ENCODE measurements at places on chromosomes 7 and 10.
A peak's percentile ranks its signal among the peaks of the same experiment; 100 is the strongest.

- DNase-seq, result no peak
Observed at GRCh38 chr10:14800397-14800796, 25.7 kb upstream of the FAM107B start.

DNA sequence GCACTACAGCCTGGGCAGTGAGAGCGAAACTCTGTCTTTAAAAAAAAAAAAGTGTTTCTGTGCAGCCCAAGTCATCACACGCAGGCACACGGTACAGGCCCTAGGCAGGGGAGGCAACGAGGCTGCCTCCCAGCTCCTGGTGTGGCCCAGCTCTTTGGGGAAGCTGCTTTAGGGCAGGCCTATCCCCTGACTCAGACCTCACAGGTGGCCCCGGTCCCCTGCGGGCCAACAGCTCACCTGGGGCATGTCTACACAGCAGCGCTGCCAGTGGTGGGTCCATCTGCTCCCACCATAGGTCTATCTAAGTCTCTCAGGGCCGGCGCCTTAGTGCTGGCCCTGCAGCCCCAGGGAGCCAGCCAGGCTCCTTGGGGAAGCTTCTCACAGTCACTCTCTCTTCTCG is 31.4 kb downstream of the ZAN start:
- DNase-seq, result no peak

DNA sequence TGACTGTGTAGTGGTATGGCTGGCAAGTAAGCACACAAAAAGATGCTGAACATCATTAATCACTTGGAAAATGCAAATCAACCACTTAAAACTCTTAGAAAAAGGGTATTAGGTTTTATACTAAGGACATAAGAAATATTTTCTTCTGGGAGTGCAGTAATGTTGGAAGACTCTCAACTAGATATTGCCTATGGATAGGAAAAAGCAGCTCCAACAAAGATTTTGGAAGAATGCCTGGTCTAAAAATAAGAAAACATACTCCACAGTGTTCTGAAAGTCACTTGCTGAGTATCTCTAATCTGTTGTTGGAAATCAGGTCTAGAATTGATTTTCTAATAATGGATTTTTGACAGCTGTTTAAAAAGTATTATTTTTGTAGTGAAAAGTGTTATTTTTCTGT is 50.8 kb upstream of the PHYHIPL start:
- DNase-seq, result no peak

DNA sequence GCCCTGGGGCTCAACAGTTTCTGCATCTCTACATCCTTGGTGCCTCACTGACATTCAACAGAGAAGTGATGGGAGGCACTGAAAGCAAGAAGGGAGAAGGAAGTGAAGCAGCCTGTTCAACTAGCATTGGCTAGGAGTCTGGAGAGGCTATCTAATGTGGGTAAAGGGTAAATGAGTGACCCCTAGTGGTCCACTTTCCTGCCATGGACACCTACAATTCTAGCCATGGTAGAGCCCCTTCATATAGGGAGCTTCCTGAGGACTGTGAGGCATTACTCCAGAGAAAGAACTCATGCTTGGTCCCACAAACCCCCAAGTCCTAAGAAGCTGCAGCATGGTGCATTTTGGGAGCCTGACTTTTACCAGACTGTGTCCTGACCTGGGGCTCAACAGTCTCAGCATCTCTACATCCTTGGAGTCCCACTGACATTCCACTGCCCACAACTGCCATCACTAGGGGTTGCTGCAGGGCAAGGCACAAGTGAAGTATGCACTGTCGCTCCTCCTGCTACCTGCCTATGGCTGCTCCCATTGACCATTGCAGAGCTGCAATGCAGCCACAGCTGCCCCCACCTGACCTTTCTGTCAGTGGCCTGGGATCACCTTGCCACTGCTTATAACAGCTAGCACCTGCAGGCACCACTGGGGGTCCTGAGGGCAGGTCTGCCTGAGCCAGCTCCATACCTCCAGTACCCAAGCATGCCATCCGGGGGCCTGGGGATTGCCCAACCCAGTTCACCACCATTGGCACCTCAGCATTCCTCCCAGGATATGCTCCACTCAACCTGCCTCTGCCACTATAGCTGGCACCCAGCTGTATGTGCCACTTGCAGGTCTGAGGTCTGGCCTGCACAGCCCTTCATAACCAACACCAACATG is 44.1 kb upstream of the CDK6 start:
- peak; percentile 13 for DNase-seq

GRCh38 chr7:70384891-70385290 is 747.1 kb upstream of the GALNT17 start:
- no peak for DNase-seq

DNA sequence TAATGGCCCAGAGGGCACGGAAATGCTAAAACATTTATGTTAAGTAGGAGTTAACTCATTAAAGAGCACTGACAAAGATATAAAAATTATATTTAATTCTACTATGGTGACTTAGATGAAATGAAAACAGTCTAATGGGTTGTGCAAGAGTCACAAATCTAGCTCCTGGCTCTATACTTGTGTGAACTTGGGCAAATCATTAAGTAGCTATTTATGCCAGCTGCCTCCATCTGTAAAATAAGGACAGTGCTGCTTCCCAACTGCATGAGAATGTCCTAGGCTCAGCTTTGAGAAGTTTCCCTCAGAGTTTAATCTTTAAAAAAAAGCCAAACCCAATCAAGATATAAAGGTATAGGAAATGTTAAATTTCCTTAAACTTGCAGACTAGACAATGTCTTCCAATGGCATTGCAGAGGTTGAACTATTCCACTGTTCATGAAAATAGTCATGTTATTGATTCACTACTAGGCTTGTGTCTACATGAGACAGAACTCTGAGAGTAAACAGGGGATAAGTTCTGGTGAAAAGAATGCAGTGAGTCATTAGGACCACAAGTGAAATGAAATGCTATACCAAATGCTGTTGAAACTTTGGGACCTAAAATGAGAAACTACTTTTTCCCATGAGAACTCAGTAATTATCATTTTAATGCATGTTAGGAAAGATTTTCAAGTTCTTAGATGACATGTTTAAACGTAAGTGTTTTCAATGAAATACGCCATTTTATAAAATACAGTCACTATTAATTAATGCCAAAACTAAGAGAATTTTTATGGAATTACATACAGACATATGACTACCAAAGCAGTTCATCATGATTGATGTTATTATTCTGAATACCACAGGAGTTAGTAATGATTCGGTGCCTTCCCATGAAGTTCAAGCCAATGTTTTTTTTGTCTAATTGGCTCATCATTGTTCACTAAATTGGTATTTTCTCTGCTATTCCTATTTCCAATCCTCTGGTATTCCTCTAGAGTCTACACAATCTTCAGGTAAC is 84.2 kb downstream of the CDK6 start:
- no peak for DNase-seq

DNA sequence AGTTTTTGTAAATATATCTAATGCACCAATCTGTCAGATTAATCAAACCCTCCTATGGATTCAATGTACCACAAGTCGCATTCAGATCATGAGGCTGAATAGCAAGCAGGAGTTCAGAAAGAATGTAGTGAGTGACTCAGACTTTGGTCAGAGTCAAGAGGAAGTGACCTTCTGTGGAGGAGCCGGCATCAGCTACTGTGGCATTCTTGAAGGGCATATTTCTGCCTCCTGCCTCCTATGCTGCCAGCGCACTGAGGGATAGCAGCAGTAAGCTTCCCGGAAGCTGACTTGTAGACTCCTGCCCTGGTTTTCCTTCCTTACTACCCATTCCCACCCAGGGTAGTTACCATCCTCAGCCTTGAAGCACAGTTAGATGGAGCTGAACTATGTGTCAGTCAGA is 867.5 kb downstream of the NRG3 start:
- DNase-seq, result no peak

- no peak for DNase-seq
Observed at GRCh38 chr7:129008645-129009414, 46.1 kb downstream of the TNPO3 start.

GRCh38 chr7:147079921-147080420 is 963.4 kb downstream of the CNTNAP2 start:
- DNase-seq, result no peak

DNA sequence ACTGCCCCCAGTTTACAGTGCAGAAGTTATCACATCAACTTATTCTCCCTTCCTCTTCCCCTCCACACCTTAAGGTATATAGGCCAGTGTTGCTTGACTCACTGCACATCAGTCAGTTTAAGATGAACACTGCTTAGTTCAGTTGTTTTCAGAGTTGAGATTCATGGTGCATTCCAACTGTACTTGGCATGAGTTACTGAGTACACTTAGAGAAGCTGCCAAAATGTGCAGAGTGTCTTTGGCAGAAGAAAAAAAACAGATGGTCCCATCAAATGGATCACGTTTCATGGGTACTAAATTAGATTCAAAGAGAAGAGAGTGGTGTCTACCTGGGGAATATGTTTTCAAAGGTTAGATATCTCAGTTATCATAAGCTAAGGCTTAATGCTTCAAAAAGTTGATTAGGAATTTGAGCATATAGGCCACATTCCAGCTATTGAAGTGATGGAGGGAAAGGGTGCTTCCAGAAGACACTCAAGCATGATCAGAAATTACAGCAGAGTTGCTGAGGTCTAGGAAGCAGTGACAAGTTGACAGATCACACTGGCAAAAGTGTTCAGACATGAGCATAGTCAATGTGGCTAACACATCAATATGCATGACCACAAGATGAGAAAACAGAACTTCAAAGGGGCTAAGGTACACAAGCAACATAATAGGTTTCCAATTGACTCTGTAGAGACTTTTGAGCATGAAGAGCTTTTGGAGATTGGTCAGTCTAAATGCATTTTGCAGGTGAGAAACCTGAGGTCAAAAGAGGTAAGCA is 579.2 kb upstream of the CELF2 start:
- no peak for DNase-seq

GRCh38 chr10:102003541-102003940 is 52.4 kb downstream of the ARMH3 start:
- DNase-seq, result no peak

- no peak for DNase-seq
Observed at GRCh38 chr10:106338486-106338885, 826.0 kb downstream of the SORCS1 start.

GRCh38 chr7:27248911-27249723 is 6.5 kb downstream of the EVX1 start:
- DNase-seq, result no peak

GRCh38 chr10:17278607-17279240 is 50.7 kb downstream of the VIM start:
- DNase-seq, result no peak

DNA sequence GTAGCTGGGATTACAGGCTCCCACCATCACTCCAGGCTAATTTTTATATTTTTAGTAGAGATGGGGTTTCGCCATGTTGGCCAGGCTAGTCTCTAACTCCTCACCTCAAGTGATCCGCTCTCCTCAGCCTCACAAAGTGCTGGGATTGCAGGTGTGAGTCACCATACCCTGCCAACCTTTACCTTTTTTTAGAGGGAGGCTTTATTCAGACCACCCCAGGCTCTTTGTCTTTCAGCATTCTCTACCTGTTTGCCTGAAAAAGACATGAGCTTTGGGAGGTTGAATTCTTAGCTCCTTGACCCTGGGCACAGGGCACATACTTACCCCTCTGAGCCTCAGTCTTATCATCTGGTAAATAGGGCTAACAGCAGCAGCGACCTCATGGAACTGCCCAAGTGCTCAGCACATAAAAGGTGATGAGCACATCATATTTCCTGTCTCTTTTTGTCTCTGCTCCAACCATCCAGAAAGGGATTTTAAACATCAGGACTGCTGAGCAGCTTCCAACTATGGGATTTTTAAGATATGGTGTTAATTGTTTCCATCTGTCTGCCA is 17.0 kb downstream of the FRMPD2 start:
- DNase-seq, result no peak

DNA sequence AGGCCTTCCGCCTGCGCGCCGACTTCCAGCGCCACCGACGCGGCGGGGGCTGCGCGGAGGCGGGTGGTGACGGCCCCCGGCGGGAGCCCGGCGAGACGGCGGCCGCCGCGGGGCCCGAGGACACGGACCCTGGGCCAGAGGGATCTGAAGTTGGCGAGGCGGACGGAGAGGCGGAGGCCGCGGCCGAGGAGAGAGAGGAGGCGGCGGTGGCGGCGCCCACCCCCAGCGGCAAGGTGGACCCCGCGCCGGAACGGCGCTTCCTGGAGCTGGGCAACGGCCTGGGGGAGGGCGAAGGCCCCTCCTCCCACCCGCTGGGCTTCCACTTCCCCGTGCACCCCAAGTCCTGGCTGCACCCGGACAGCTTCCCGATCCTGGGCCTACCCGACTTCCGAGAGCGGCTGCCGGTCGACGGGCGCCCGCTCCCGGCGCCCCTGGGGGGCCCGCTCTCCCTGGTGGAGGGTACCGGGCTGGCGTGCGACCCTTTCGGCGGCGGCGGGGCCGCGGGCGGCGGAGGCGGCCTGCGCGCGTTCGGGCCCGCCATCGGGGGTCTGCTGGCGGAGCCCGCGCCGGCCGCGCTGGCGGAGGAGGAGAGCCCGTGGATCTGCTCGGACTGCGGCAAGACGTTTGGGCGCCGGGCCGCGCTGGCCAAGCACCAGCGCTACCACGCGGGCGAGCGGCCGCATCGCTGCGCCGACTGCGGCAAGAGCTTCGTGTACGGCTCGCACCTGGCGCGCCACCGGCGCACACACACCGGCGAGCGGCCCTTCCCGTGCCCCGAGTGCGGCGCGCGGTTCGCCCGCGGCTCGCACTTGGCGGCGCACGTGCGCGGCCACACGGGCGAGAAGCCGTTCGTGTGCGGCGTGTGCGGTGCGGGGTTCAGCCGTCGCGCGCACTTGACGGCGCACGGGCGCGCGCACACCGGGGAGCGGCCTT is 16.2 kb downstream of the ZNF316 start:
- no peak for DNase-seq

GRCh38 chr10:98745645-98746044 is 298.9 kb upstream of the HPS1 start:
- no peak for DNase-seq

DNA sequence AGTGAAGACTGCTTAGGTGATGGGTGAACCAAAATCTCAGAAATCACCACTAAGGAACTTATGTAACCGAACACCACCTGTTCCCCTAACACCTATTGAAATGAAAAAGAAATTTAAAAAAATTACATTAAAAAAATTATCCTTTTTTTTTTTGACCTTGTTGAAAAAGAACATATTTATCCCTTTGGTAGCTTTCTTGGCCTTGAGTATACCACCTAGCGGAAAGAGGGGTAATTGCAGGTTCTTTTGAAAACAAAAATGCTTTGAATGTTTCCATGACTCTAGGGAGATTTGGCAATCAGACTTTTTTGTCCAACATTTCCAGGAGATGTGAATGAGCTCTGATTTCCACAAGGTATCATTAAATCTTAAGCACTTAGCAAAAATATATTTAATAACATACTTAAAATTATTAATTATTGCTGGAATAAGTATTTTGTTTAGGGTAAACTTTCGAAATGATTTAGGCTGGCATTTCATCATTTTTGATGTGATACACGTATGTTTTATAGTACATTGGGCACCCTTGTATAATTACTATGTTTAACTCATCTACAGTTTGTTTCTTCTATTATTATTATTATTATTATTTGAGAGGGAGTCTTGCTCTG is 47.0 kb upstream of the ELMO1 start:
- DNase-seq, result no peak

DNA sequence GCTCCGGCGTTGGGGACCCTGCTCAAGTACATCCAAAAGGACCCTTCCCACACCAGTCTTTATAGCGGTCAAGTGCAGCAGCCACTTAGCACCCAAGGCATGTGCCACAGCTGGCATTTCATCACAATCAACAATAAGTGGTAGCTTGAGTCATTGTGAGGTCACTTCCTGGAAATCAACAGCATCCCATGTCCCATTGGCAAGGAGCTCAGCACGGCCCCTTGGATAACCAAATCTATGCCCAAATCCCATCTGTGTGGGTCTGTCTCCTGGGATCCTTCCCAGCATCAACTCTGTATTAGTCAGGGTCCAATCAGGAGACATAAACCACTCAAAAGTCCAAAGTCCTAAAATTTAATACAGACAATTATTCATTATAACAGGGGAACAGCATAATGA is 27.1 kb downstream of the MDH2 start:
- no peak for DNase-seq

- DNase-seq, result no peak
Observed at GRCh38 chr7:130400120-130400572, 19.9 kb downstream of the CPA1 start.
